Caudate nucleus (tissue), 63 donors: ENCODE measurements at places on chromosomes 3 and 15.

DNA sequence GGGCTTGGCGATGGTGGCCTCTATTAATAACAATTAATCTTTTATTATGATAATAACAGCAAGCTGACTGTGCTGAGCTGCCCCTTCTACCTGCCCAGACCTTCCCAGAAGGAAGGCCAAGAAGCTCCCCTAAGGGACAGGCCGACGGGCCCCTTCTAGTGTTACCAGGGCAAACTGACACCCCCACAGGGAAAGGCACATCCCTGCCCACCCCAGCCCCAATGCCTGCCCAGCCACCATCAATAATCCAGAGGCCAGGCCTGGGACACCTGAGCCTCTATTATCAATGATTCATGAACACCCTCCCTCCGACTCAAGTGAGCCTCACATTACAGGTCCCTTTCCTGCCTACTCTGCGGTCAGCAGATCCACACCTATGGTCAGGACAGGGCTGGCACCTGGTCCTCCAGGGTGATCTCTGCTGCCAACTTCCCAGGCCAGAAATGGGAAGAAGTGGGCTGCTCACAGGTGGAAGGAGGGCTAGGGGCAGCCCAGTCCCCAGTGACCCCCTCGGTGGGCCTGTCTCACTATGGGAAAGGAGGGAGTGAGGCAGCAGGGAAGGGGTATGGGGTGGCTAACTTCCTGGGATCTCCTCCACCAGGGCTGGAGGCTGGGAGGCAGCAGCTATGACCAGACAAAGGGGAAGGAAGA lies 1.8 kb downstream of the TWF2 start:
- DNase-seq, result no peak

- DNase-seq, result no peak
Observed at GRCh38 chr3:179091113-179091512, 19.5 kb upstream of the ZMAT3 start.

DNA sequence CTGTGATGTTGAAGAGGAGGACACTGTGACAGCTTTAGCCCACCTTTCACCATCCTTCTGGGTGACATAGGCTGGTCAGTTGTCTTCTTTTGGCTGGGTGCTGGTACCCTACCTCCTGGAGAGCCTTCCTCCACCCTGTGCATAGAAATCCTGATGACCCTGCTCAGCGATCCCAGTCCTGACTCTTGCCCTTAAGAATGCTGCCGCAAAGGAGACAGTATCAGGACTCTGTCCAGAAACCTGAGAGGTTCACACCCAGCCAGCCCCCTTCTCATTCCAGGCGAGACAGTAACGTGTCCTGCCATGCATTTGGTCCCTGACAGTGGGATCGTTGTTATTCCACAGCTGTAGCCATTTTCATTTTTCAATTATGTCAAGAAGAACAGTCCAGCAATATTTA lies 312.8 kb upstream of the CHRM5 start:
- DNase-seq, result no peak

DNA sequence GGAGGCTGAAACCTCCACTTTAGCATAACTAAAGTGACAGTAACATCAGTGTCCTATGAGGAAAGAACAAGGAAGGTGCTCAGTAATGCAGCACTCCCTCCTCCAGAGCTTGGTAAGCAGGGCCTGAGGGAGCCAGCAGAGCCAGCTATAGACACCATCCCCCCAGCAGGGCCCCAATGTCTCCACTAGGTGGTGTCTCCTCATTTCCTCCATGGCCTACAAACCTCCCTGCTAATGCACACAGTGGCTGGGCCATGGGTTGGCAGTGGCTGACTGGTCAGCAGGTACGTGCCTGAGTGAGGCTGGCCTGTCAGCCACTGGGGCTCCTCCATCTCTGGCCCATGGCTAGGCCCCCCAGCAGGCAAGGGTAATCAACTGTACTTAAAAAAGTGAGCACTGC lies 13.6 kb downstream of the MRPS25 start:
- no peak for DNase-seq

DNA sequence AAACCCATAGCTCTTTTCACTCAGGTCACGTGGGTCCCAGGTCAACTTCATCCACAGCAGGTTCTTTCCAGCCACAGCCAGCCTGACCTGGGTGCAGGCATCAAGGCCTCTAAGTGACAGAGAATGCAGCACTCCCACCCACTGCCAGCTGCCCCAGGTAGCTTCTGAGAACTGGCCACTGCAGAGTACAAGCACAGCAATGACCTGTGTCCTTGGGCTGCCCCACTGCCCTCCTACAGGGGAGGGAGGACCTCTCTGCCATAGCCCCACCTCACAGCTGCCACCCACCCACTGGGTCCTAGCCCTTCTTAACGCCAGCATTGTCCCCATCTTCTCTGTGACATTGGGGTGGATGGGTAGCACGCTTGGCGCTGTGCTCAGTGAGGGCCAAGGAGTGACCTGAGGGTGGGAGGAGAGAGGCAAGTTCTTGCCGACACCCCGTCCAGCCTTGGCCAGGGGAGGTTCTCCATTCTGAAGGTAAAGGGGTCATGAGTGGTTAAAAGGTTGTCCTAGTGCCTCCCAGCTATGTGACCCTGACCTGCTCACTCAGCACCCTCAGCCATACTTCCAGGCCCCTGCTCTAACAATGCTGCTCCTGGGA lies 12.4 kb downstream of the CISH start:
- DNase-seq, result no peak

- no peak for DNase-seq
Observed at GRCh38 chr3:50524746-50525145, 21.3 kb upstream of the CACNA2D2 start.

GRCh38 chr3:100002599-100003350 lies 111.5 kb downstream of the FILIP1L start:
- no peak for DNase-seq

DNA sequence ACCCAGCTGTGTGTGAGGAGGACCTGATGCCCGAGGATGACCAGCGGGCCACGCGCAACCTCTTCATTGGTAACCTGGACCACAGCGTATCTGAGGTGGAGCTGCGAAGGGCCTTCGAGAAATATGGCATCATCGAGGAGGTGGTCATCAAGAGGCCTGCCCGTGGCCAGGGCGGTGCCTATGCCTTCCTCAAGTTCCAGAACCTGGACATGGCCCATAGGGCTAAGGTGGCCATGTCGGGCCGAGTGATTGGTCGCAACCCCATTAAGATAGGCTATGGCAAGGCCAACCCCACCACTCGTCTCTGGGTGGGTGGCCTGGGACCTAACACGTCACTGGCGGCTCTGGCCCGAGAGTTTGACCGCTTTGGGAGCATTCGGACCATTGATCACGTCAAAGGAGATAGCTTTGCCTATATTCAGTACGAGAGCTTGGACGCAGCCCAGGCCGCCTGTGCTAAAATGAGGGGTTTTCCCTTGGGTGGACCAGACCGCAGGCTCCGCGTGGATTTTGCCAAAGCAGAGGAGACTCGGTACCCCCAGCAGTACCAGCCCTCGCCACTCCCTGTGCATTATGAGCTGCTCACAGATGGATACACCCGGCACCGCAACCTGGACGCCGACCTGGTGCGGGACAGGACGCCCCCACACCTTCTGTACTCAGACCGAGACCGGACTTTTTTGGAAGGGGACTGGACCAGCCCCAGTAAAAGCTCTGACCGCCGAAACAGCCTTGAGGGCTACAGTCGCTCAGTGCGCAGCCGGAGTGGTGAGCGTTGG lies 1.5 kb downstream of the RBM15B start:
- no peak for DNase-seq

GRCh38 chr3:170240671-170241070 lies 18.4 kb downstream of the PRKCI start:
- no peak for DNase-seq

DNA sequence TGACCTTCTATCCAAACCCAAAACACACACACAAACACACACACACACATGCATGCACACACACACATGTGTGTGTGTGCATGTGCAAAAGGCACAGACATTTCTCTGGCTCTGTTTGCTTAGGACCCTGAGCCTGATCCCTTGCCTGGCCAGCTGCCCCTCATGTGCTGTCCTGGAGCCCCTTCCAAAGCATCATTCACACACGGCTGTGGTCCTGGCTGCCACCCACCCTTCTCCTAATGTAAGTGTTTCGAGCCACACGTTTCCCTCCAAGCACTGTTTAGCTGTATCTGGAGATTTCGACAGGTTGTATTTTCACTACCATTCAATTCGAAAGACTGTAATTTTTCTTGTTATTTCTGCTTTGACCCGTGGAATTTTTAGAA lies 45.8 kb upstream of the KLF13 start:
- no peak for DNase-seq

DNA sequence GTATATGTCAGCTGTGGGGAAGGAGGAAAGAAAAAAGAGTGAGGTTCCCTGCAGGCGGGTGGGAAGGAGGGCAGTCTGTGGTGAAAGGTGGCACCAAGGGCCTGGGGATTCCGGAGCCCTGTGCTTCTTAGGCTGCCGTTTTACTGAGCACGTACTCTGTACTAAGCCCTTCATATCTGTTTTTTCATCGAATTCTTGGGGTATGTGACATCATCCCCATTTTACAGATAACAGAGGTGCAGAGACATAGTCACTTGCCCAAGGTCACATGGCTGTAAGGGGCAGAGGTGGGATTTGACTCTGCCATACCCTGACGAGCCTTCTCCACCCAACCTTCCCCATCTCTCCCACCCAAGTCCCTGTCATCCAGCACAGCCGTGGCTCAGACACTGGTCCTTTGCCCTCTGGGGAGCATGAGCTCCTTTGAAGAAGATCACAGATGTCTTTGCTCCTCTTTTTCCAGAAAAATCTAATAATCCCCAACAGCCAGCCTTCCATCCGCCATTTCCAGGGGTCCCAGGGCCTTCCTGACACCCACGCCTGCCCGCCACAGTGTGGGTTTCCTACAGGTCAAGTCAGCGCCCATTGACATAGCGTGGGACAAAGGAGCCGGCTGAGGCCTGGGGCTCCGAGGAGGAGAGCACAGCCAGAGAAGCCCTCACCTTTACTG lies 24.2 kb downstream of the CYP11A1 start:
- no peak for DNase-seq

GRCh38 chr3:39177708-39178332 lies 14.6 kb downstream of the XIRP1 start:
- peak; percentile 82 for DNase-seq

GRCh38 chr15:63565536-63566186 lies 31.5 kb upstream of the FBXL22 start:
- DNase-seq, result no peak

- DNase-seq, result no peak
Observed at GRCh38 chr3:36455406-36455805, 75.1 kb downstream of the STAC start.

DNA sequence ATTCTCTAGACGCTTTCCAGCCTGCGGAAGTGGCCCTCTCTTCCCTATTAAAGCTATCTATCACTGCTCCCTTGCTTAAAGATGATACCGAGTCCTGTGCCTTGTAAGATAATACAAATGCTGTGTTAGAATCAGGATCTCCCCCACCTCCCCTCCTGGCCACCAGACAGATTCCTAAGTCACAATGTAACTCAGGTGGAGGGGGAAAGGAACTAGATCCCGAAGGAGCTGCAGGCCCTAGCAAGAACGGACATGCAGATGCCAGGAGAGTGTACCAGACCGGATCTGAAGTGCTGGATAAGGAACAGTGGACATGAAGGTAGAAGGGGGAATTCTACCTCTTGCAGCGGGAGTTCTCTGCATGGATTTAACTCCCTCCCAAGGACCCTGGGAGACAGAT lies 230.7 kb upstream of the LYSMD4 start:
- no peak for DNase-seq

- no peak for DNase-seq
Observed at GRCh38 chr15:64566629-64567427, 106.5 kb downstream of the ZNF609 start.

GRCh38 chr3:46838301-46838700 lies 24.9 kb downstream of the MYL3 start:
- no peak for DNase-seq

DNA sequence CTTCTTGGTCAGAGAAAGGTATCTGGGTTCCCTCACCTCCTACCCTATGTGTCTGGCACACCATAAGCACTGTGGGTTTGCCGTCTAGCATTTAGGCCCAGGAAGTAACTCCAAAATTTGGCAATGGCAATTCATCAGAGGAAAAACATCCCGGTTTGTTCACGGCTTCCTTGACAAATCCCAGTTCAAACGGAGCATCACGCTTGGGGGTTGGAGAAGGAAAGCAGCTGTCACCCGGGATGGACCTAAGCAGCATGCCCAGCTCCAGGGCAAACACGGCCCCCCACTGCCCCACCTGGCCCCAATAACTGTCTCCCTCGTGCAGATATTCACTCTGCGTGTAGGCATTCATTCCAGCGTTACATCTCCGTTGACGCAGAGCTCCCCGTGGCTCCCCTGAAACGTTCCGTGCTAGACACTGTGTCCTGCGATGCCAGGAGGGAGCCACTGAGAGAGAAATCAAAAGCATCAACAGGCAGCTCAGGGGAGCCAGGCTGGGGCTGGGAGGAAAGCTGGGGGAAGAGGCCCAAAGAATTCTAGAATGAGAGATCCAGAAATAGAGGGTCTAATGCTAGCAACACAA lies 41.4 kb downstream of the NTRK3 start:
- DNase-seq, result peak; percentile 7

DNA sequence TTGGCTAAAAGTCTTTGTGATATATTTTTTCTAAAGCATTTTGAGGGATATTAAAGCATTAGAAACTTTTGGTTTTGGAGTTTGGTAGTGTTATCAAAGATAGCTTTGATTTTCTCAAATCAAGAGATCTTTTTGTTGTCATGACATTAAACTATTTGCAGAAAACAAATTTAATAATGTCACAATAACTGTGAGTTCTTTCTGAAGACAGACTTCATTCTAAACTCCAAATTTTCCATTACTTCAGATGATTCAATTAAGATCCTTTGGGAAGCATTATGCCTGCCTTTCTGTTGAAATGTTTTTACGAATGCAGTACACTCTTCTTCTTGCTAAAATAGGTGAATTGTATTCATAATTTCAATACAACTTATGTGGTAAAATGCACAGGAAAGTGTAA lies 145.4 kb downstream of the ALCAM start:
- no peak for DNase-seq

GRCh38 chr3:89320186-89320585 lies 212.8 kb downstream of the EPHA3 start:
- no peak for DNase-seq

DNA sequence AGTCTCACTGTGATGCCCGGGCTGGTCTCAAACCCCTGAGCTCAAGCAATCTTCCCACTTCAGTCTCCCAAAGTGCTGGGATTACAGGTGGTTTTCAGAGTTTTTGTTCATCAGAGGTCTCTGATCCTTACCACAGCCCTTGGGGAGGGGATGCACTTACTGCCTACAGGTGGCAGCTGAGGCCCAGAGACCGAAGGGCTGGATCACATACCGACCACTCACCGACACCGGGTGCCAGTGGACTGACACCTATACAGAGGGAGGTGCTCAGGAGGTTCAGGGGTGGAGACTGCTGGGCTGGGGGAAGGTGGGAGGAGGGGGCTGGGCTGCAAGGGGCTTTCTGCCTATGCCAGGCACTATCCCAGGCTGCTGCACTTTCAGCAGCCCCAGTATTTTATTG lies 19.5 kb downstream of the DUSP7 start:
- no peak for DNase-seq

- no peak for DNase-seq
Observed at GRCh38 chr3:42638339-42638842, 15.1 kb upstream of the ZBTB47 start.
